Activated CD4-positive, alpha-beta T cell treated with anti-CD3 and anti-CD28 coated beads, Interleukin-10, Interleukin-2, amounts not matched to agents 100 ng/mL and 50 ng/mL, durations not matched to agents 16 hours and 8 hours (primary cell): ENCODE measurements at places on chromosomes 13 and 19.

GRCh38 chr13:50017819-50018218, 2.6 kb downstream of the KCNRG start:
- no peak for DNase-seq

DNA sequence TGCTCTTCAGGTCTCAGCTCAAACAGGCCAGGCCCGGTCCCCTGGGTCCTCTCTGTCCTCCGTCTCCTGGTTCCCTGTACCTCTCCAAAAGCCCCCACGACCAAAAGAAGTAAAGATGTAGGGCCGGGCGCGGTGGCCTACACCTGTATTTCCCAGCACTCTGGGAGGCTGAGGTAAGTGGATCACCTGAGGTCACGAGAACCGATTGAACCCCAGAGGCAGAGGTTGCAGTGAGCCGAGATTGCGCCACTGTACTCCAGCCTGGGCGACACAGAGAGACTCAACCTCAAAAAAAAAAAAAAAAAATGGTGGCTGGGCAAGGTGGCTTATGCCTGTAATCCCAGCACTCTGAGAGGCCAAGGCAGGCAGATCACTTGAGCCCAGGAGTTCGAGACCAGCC, 22.0 kb upstream of the BCL3 start:
- no peak for DNase-seq

DNA sequence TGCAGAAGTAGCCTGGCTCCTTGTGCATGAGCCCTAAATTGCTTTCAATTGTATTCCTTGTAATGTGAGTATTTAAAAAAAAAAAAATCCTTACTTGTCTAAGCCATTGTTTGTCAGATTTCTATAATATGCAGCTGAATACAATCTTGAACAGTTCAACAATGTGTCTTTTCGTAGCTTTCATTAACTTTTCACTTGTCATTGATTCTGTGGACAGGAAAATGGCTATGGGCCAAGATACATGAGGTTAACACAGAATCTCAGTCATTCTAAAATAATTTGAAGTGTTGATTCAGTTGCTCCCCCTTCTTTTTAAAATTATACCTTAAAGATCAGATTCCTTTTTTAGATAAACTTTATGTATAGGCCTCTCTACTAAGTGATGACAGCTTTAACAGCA, 395.8 kb upstream of the KLF12 start:
- DNase-seq, result no peak

DNA sequence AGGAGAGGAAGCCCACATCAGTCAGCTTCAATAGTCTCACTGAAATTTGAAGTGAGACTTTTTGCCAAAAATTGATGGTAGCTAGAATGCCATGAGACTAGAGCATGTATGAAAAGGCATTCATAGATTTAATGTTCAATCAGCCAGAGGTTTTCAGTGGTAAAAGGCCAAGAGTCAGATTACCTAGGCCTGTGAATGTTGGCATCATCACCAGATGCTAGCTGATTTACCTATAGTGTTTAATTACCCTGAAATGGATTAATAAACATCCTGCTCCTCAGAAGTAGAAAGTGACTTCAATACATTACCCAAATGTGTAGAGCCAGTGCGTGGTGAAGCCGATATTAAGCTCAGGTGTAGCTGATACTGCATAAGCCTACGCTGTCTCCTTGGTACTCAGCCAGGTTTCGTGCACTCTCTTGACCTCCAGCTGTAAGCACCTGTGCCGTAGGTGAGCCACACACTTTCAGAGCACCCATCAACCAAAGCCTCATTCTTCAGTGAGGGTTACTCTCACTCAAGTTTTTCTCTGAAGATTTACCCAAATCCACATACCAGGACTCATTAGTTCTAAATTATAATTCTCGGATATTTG, 1140.3 kb upstream of the SLC10A2 start:
- DNase-seq, result no peak

- no peak for DNase-seq
These were observed 16.7 kb downstream of the MYBPC2 start for GRCh38 chr19:50449236-50449899.

- peak; percentile 81 for DNase-seq
These were observed 1.5 kb downstream of the RGCC start for GRCh38 chr13:41458761-41459431.

DNA sequence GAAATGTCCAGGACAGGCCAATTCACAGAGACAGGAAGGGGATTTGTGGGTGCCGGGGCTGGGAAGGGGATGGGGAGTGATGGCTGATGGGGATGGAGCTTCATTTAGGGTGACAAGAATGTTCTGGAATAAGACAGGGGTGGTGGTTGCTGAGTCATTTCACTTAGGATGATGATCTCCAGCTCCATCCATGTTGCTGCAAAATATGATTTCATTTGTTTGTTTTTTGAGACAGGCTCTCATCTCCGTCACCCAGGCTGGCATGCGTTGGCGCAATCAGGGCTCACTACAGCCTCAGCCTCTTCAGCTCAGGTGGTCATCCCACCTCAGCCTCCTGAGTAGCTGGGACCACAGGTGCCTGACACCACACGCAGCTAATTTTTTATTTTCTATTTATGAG, 3.1 kb upstream of the JSRP1 start:
- DNase-seq, result no peak

- no peak for DNase-seq
These were observed 4.1 kb downstream of the ISYNA1 start for GRCh38 chr19:18433735-18434398.

DNA sequence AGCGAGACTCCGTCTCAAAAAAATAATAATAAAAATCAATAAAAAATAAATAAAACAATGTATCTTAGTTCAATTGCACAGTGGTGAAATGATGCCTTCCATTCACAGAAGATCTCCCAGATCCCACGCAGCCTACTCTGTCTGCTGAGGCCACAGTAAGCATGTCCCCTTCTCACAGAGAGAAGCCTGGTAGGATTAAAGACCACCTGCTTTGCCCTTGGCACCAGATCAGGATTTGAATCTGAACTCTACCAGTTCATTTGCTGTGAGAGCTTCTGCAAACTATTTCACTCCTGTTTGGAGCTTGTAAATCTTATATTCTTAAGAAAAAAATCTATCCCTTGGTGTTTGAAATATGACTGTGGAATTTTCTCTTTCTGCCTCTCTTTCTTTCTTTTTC, 2.2 kb upstream of the SLC7A1 start:
- DNase-seq, result no peak
